ENCODE measurements at places on chromosomes 7 and 10.

- DNase-seq = no peak
Observed at GRCh38 chr7:87027900-87028299, 31.6 kb downstream of the ELAPOR2 start.

- DNase-seq = no peak
Observed at GRCh38 chr7:133331861-133332260, 79.0 kb downstream of the EXOC4 start.

DNA sequence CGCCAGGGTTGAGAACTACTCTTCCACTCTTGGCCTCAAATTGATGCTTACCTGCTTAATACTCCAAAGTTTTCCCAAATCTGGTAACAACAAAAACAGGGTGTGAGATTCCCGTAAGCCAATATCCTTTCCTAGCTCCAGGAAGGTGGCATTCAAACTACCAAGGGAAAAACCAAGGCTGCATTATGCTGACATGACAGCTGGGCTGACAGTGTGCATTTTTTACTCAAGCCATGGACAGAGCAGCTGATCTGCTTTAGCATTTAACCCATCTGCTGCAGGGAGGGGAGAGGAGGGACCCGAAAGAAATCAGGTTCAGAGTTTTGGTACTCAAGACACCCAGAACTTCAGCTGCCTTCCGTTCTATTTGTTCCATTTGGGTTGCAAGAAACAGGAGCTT lies 49.8 kb upstream of the RAPGEF5 start:
- DNase-seq = no peak

DNA sequence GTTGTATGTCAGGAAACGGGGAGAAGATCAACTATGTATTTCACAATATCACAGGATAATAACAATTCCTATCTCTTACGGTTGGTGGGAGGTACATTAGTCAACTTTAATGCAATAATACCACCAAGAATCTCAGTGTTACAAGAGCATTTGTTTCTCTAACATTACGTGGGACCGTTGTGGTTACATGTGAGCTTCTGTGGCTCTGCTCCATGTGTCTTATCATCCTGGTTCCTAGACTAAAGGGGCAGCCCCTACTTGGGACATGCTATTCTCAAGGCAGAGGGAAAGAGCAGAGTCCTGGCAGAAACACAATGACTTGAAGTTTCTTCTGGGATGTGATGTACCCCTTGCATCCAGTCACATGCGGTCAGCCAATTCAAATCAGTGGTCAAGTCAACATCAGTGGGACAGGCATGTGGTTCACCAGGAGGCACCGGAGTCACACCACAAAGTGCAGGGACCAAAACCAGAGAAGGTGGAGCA lies 2.5 kb upstream of the ZNF22 start:
- no peak for DNase-seq

- no peak for DNase-seq
Observed at GRCh38 chr7:3995187-3995586, 686.9 kb upstream of the FOXK1 start.

GRCh38 chr7:90832726-90833125 lies 236.6 kb downstream of the CDK14 start:
- no peak for DNase-seq

GRCh38 chr10:127998501-127999144 lies 91.7 kb downstream of the PTPRE start:
- DNase-seq = no peak

DNA sequence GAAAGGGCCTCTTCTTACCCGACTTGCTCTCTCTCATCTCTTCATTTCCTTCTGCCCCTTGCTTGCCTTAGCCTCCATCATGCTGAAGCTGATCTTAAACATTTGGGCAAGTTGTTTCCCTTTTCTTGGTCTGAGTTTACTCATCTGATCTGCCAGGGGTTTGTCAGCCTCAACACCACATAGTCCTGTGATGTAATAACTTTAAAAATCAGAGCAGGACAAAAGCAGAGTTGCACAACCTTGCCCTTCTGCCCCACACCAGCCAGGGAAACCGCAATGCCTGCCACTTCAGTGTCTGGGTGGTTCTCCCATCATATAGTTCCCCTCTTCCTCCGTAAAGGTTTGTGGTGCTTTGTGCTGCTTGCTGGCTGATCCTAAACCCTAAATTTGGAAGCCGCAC lies 9.9 kb upstream of the LIPM start:
- no peak for DNase-seq

DNA sequence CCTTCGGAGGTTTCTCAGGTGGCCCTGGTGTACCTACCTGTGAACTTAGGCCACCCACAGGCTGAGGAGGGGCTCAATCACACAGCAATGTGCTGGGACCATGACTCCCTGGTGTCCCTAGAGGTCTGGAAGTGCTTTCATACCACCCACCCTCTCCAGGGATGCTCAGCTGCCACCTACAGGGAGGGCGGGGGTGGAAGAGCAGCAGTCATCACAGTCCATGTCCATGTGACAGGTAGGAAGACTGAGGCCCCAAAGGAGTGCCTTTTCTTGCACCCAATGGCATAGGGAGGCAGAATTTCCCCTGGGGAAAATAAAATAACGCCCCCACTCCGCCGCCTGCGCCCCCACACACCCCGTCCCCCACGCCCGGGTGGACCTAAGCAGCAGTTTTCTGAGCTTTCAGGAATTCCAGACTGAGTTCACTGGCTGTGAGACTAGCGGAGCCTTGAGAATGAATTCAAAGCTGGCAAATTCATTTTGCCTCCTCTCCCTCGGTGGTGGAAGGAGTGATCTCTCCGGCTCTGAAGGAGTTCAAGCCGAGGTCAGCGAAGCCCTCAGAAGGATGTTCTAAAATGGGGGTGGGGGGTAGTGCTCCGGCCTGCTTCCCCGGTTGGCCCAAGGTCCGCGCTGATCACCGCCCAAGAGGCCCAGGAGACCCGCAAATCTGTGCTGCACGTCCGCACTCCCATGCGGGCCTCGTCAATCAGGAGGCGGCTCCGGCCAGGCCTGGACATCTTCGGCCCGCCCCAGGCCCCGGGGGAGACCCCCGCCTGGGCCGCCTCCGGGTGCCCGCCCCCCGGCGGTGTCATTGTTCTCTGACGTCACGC lies 2.1 kb upstream of the ZMIZ1 start:
- no peak for DNase-seq
